Cerebellar nuclear complex (tissue), 1 donor: ENCODE measurements at places on chromosomes 3 and 15.

DNA sequence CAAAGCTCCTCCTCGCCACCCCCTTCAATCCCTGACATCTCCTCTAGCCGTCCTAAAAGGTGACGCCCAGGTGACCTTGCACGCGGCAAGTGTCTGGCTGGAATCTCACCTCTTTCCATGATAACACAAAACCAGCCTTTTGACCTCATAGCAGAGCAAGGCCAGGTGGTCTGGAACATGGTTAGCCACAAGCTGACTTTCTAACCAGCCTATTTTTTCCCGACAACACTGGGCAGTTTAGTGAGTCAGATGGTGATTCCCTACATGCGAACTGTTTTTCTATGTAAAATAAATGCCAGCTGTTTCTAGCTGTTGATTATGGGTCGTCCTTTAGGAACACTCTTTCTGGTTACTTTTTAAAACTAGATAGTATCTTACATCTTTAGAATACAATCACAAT, 243.0 kb downstream of the CD47 start:
- no peak for DNase-seq

DNA sequence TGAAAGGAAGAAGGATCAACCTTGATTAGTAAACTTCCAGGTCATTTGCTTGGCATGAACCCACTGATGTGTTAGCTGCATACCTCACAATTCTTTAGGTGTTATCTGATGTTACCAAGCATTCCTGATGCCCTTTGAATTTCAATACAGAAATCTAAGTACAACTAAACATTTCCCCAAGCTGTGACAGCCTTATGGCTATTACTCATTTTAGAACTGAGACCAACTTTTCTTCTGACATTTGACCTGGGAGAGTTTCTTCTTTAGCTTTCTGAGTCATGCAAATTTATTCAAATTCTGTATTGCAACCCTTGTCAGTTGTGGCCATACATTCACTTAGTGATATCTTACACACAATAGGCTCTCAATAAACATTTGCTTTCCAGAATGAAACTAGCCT, 124.3 kb downstream of the TIGIT start:
- no peak for DNase-seq

DNA sequence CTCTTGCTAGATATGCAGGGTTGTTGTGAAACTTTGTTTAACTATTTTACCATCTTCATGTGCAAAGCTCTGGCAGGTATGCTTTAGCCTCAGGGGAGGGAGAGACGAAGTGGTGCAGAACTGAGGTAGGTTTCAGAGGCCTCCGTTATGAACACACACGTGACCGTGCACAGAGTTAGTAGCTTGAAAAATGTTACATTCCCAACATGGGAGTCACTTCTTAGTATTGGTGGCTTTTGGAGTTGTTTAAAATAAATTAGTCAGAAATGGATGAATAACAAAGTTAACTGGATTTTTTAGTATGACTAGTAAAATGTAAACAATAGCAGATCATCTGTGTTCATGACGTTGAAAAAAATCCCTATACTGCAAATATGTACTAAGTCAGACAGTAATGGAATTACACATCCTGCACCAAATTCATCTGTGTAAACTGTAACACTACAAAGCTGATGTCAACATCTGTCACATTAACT, 279.6 kb downstream of the KLF13 start:
- no peak for DNase-seq

DNA sequence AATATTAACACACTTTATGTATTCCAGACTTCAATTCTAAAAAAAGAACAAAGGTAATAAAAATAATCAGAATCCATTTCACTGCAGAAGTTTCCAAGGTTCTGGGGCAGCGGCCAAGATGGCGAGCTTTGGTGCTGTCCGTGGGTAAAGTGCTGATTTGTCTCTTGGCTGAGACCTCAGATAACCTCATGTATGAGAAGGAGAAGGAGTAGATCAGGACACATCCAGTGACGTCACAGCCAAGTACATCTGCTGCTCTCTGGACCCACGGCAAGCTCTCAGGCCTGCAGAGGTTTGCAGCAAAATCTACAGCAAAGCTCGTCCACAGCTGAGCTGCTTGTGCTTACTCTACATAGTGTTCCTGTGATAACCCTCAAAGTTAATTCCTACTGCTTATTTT, 165.7 kb downstream of the MAGI1 start:
- DNase-seq: no peak

DNA sequence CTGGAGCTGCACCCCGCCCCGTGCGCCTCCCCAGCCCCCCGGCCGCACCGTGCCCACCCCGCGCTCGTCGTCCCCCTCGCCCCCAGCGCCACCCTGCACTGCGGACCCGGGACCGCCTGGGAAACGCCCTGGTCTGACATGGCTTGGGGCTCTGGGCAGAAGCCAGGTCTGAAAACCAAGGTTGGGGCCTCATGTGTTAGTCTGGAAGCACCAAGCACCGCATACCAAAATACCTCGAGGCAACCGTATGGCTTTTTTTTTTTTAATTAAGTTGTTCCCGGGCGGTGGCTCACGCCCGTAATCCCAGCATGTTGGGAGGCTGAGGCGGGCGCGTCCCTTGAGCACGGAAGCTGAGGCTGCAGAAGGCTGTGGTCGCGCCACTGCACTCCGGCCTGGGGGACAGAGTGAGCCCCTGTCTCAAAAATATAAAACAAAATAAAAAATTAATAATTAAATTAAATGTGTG, 91.5 kb upstream of the CHD2 start:
- DNase-seq: no peak

DNA sequence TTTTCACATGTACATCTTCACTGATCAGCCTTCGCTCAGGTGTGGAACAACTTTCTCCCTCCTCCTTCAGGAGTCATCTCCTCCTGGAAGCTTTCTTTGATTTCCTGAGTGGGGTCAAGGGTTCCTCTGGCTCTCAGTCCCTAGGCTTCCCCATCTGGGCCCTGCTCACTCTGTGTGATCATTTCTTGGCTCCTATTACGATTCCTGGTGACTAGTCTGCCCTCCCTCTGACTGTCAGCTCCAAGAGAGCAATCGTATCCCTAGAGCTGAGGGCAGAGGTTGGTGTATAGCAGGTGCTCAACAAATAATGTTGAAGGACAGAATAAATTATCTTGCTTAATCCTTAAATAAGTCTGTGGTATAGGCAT, 15.3 kb upstream of the PRKCD start:
- no peak for DNase-seq

DNA sequence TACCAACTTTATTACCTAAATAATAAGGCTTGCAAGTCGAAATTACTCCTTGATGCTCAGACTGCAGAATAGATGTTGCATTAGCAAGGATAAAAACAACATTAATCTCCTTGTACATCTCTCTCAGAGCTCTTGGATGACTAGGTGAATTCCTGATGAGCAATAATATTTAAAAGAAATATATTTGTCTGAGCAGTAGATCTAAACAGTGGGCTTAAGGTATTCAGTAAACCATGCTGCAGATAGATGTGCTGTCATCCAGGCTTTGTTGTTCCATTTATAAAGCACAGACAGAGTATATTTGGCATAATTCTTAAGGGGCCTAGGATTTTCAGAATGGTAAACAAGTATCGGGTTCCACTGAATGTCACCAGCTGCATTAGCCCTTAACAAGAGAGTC, 257.1 kb downstream of the TUSC7 start:
- no peak for DNase-seq

- DNase-seq: no peak
Measured at GRCh38 chr15:29542994-29543393, 273.4 kb upstream of the NSMCE3 start.

DNA sequence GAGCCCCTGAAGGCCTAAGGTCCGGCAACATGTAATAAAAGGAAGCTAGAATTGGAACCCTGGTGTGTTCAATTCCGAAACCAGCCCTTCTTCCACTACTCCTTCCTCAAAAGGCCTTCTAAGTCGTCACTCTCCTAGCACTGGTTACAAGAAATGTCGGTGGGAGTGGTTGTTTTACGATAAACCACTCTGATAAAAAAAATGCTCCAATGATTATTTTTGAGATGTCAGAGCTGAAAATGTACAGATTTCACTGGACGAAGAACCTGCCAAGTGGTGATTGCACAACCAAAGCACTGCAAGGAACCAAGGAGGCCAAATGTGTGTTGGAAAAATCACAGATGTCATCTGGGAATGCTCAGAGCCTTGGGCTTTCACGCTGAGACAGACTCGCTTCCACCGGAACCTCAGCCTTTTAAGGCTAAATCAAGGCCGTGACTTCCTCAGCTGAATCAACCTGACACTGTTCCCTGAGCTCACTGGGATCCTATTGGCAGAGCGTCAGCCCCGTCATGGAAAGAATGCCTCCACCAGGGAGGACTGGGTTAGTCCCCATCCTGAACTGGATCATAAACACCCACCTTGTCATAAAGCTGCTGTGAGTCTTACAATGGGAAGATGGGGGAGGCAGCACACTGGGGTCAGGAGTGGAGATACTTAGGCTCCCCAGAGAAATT, 108.1 kb upstream of the THBS1 start:
- DNase-seq: no peak

DNA sequence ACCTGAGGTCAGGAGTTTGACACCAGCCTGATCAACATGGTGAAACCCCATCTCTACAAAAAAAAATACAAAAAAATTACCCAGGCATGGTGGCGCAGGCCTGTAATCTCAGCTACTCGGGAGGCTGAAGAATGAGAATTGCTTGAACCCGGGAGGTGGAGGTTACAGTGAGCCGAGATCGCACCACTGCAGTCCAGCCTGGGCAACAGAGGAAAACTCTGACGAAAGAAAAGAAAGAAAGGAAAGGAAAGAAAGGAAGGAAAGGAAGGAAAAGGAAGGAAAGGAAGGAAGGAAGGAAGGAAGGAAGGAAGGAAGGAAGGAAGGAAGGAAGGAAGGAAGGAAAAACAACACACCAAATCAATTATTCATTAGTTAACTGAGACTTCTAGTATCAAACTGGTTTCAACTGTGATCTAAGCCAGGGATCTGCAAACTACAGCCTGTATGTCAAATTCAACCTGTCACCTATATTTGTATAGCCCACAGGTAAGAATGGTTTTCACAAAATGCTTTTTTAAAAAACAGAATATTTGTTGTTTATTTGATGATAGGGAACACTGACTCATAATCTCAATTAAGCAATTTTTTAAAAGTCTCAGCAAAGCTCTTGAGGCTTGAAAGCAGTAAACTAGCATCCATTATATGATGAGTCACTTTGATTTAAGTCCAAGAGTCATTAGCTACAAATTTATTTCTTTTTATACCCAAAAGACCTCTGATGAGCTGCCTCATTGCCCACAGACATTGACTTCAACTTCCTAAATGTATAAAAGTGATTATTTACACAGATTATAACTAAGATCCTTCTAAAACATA, 127.6 kb downstream of the TBL1XR1 start:
- no peak for DNase-seq

DNA sequence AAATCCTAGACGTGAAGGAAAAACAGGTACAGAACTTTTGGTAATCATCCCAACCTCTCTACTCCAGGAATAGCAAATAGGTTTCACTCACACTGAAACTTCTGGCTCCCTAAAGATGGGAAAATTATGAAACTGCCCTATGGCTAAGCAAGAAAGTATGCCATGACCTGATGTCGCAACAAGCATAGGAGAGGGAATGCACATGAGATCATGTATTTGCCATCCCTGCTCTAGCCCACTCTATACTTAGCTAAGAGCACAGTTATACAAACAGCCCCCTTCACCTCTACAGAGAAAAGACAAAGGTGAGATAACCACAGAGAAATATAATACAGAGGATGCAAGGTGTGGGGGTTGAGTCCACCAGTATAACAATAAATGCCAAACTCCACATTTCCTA, 102.7 kb downstream of the TBC1D5 start:
- DNase-seq: no peak

GRCh38 chr15:26842391-26842790, 24.5 kb upstream of the GABRA5 start:
- no peak for DNase-seq

DNA sequence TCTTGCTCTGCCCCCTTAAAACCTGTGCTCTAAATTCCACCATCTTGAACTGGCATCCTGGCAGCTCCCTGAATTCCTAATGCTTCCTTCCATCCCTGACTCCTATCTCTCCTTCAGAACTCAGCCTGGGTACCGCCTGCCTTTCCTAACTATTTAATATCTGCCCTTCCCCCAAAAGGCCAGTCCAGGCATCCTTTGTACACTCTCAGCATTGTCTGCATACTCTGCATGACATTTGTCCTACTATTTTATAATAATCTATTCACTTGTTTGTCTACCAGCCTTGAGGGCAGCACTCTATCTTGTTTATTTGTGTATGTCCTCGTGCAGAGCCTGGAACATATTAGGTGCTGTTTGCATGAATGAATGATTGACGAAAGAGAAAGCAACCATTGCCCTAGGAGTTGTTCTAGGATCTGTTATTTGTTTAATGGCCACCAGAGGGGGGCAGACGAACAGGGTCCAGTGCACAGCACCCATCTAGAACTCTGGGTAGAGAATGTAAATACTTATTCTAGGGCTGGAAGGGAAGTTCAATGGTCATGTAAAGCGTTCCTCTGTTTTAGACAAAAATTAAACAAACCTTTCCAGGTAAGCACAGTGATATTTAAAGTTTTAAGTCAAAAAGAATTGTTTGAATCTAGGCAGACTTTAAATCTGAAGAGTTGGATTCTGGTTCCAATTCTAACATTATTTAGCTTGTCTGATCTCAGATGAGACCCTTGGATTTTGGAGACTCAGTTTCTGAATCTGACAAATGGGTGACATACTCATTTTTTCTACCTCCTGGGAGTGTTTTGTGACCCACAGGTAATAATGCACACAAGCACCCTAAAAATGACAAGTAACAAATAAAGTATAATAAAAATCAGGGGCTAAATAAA, 125.8 kb upstream of the GALNT15 start:
- DNase-seq: no peak

DNA sequence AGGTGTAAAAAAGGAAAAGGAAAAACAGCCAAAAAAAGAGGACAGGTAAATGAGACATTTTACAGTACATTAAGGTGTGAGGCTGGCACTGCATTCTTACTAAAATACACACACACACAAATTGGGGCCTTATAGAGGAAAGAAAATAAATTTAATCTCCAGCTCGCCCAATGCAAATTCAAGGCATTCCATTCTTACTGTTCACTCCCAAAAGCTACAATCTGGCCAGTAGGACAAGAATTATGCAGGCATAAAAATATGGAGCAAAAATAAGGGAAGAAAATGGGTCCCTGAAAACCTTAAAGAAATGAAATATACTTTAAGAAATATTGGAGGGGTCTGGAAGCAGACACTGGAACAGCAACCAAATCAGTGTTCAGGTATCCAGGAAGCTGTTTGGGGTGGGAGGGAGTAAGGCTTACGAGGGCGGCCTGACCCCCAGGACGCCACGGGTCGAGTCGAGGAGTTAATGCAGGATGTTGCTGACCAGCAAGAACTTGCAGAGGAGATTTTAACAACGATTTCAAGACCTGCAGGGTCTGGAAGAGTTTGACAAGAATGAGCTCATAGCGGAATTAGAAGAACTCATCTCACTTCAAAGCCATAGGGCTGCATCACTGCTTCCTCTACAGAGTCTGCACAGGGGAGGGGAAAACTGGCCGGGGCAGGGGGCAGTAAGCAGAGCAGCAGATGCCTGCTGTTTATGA, 245.5 kb downstream of the TBL1XR1 start:
- DNase-seq: no peak
